ENCODE measurements at places on chromosomes 11 and 22. TPM values are rescaled to one million over a fixed set of nuclear protein-coding genes. Genes with fewer than 3 reads are reported as not detected.
A peak's percentile ranks its signal among the peaks of the same experiment; 100 is the strongest.

Gene RAG2
- total RNA-seq: not detected

Gene CACNA1I
- total RNA-seq: 0.08 TPM

Gene OR51B4
- not detected for total RNA-seq

DNA sequence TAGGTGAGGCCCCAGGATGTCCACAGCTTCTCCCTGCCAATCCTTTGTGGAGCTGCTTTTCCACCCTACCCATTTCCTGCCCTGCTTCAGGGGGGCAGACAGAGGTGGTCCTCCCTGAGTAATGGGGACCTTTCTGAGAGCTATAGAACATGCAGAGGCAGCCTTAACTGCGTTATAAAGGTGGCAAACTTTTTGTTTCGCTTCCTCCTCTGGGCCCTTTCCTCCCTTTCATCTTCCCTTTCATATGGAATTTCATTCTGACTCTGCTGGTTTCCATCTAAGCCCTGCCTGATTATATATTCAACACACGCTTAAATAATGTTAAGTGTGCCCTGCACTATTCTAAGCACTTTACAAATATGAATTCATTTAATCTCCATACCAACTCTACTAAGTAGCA, 169.3 kb upstream of the E2F8 start:
- no peaks in the 10 kb centered on the region for H3K36me3 ChIP-seq
- H3K4me3 ChIP-seq: no peak overlapping the region
- H3K27me3 ChIP-seq: no peaks in the 10 kb centered on the region
- no peak overlapping the region for H3K27ac ChIP-seq

DNA sequence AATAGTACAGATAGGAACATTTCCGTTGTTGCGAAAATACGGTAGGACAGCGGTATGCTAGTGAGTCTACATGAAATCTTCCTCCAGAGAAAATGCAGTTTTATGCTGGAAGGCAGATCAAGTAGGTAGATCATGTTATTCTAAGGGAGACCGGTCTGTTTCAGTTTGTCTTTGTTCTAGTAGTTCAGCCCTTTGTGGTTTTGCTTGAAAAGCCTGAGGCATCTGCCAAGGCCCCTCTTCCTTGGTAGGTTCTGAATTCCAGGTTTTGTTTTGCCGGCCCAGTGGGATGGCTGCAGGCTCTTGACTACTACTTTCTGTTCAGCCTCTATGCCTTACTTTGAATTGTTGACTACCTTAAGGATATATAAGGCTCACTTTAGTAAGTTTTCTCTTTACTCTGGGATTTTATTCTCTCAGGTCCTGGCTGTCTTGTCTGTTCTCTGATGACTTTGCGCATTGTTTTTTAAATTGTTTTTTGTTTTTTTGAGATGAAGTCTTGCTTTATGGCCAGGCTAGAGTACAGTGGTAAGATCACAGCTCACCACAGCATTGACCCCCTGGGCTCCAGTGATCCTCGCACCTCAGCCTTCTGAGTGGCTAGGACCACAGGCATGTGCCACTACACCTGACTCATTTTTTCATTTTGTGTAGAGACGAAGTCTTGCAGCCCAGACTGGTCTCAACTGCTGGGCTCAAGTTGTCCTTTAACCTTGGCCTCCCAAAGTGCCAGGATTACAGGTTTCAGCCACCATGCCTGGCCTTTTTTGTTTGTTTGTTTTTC, 53.7 kb downstream of the HIPK3 start:
- H3K36me3 ChIP-seq: no peaks in the 10 kb centered on the region
- peaks cover 54% of the 10 kb centered on the region for H3K4me1 ChIP-seq
- H3K27me3 ChIP-seq: no peaks in the 10 kb centered on the region
- H3K4me3 ChIP-seq: no peak overlapping the region

- no peaks in the 10 kb centered on the region for H3K36me3 ChIP-seq
- H3K27ac ChIP-seq: peak overlapping the region; percentile 64
- H3K27me3 ChIP-seq: no peaks in the 10 kb centered on the region
- H3K4me1 ChIP-seq: no peaks in the 10 kb centered on the region
- no peak overlapping the region for H3K4me3 ChIP-seq
These were observed 17.1 kb upstream of the MOB2 start for GRCh38 chr11:1503708-1504104.

All from right atrium auricular region (tissue), 2 donors.